Gastroesophageal sphincter (tissue), 4 donors: ENCODE measurements at places on chromosomes 1 and 21.

- no peaks in the 10 kb centered on the region for H3K27me3 ChIP-seq
- H3K27ac ChIP-seq, result no peak overlapping the region
- no peak overlapping the region for H3K4me3 ChIP-seq
- ATAC-seq, result no peak
These were observed 1.1 kb upstream of the COL8A2 start for GRCh38 chr1:36126005-36126716.

GRCh38 chr1:183773482-183774274 lies 31.2 kb upstream of the RGL1 start:
- no peaks in the 10 kb centered on the region for H3K36me3 ChIP-seq
- no peak overlapping the region for H3K4me3 ChIP-seq
- no peak overlapping the region for H3K27ac ChIP-seq

- H3K27me3 ChIP-seq, result no peaks in the 10 kb centered on the region
- ATAC-seq, result no peak
These were observed 3.1 kb downstream of the ETV3 start for GRCh38 chr1:157135070-157135469.

DNA sequence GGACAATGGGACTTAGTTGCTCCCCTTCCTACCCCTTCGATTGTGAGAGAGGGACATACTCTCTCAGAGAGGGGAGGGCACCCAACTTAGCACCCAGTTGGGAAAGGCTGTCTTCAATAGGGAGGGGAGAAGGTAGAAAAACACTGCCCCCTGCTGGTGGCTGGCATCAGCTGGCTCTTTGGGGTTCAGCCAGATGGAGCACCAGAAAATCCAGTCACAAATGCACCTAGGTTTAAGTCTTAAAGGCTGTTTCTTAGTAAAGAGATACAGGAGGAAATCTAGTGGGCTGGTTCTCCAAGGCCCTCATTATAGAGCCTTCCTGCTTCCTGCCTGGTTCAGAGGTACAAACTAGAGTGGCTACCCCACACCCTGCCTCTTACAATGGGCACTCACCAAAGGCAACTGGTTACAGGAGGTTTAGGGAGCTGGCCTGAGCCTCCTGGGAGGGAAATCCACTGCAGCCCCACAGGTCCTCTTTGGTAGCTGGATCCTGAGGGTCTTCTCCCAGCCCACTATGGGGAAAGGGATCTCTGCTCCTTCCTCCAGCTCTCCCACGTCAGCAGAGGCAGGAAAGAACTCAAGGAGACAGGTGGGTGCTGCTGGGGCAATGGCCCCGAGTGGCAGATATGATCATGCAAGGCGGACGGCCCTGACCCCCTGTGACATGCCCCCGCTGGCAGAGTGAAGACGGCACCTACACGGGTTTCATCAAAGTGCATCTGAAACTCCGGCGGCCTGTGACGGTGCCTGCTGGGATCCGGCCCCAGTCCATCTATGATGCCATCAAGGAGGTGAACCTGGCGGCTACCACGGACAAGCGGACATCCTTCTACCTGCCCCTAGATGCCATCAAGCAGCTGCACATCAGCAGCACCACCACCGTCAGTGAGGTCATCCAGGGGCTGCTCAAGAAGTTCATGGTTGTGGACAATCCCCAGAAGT lies 28.3 kb downstream of the EIF2D start:
- H3K27me3 ChIP-seq, result no peaks in the 10 kb centered on the region
- peaks cover 56% of the 10 kb centered on the region for H3K36me3 ChIP-seq
- H3K4me3 ChIP-seq, result no peak overlapping the region
- H3K4me1 ChIP-seq, result peaks cover 3% of the 10 kb centered on the region
- no peak overlapping the region for H3K27ac ChIP-seq

GRCh38 chr21:43590194-43590593 lies 69.1 kb downstream of the HSF2BP start:
- H3K4me1 ChIP-seq, result peaks cover 22% of the 10 kb centered on the region
- no peaks in the 10 kb centered on the region for H3K27me3 ChIP-seq
- H3K4me3 ChIP-seq, result no peak overlapping the region
- ATAC-seq, result no peak

DNA sequence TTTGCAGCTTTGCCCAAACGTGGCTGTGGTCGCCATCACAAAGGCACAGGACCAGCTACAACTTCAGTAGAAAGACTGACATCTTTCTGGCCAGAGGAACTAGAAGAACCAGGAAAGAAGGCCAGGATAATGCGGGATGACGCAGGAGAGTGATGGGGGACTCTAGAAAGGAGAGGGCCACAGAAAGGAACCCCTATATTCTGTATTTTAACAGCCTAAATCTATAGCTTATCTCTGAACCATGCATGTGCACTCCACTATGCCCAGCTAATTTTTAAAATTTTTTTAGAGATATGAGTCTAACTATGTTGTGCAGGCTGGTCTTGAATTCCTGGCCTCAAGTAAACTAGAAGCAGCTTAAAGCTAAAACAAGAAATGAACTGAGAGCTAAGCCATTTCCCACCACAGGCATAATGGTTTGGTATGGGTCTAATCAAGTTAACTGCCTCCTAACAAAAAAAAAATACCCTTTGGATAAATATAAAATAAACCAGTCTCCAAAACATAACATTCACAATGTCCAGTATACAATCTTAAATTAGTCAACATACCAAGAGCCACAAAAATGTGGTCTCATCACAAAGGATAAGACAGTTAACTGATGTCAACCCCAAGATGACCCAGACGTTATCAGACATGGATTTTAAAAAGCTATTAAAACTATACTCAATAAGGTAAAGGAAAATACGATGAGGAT lies 18.0 kb downstream of the LTN1 start:
- peaks cover 87% of the 10 kb centered on the region for H3K36me3 ChIP-seq
- no peaks in the 10 kb centered on the region for H3K4me1 ChIP-seq
- no peak overlapping the region for H3K4me3 ChIP-seq
- H3K27ac ChIP-seq, result no peak overlapping the region

DNA sequence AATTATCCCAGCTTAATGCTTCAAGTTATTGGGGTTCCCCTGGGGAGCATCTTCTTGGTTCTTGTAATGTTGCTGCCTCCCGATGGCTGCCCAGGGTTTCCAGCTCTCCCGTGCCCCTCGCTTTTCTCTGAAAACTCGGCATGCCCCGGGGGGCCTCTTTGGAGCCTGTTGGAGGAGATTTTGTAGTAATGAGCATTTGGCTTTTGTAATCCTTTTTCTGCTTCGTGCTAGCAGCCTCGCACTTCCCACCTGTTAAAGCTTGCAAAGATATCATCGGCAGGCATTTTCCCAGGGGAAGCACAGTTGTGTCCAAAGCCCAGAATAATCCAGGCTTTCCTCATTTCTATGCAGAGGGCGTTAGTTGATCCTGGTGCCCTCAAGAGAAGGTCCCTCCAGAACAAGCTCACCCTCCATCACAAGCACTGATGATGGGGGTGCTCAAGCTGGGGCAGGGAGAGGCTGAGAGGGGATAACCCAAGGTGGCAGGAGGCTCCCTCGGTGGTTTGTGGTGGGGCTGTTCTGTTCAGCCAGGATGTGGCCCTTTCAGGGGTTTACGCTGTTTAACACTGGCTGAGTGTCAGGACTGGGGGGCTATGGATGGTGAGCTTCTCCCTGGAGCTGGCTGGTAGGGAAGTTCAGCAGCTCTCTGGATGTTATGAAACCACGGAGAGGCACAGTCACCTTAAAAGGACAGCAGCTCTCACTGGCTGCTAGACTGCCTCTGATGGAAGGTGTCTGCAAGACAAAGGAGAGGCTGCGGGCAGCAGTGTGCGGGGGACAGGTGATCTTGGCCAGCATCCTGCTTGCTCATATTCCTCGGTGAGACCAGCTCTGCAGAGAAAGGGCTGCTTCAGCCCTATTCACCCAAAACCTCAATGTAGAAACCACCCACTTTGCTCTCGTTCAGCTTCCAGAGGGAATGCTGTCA lies 477.1 kb upstream of the VAMP3 start:
- no peak for ATAC-seq
- peaks cover 28% of the 10 kb centered on the region for H3K4me1 ChIP-seq
- H3K4me3 ChIP-seq, result no peak overlapping the region
- H3K27me3 ChIP-seq, result no peaks in the 10 kb centered on the region
- H3K27ac ChIP-seq, result no peak overlapping the region

- peak overlapping the region; percentile 41 for H3K4me3 ChIP-seq
- H3K4me1 ChIP-seq, result peaks cover 26% of the 10 kb centered on the region
- H3K27me3 ChIP-seq, result no peaks in the 10 kb centered on the region
- H3K36me3 ChIP-seq, result no peaks in the 10 kb centered on the region
- H3K27ac ChIP-seq, result peak overlapping the region; percentile 98
- peak; percentile 91 for ATAC-seq
These were observed 5.7 kb upstream of the COL6A2 start for GRCh38 chr21:46092026-46092764.

GRCh38 chr21:41776778-41777177 lies 9.9 kb upstream of the RIPK4 start:
- ATAC-seq, result no peak
- H3K4me3 ChIP-seq, result no peak overlapping the region
- no peak overlapping the region for H3K27ac ChIP-seq
- no peaks in the 10 kb centered on the region for H3K36me3 ChIP-seq
- peaks cover 82% of the 10 kb centered on the region for H3K27me3 ChIP-seq

- no peaks in the 10 kb centered on the region for H3K36me3 ChIP-seq
- no peak overlapping the region for H3K27ac ChIP-seq
- ATAC-seq, result no peak
- H3K27me3 ChIP-seq, result no peaks in the 10 kb centered on the region
- peaks cover 22% of the 10 kb centered on the region for H3K4me1 ChIP-seq
These were observed 67.0 kb downstream of the PRKAA2 start for GRCh38 chr1:56712150-56712549.

DNA sequence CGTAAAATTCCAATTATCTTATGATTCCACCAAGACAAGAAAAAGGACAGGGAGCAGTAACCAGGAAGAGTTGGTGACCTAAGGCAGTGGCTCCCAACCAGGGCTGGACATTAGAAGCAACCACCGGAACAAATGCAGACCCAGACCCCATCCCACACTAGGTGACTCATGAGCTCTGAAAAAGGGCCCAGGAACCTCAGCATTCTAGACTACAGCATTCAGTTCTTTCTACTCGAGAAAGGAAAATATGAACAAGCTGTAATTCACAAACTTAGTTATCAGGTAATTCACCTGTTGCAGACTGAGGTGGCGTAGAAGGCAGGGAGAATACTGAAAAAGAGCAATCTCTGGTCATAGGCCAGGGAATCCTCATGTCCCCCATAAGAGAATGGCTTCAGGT lies 138.4 kb upstream of the KRTAP19-8 start:
- no peaks in the 10 kb centered on the region for H3K36me3 ChIP-seq
- H3K4me3 ChIP-seq, result no peak overlapping the region
- H3K27me3 ChIP-seq, result no peaks in the 10 kb centered on the region
- no peak overlapping the region for H3K27ac ChIP-seq

GRCh38 chr21:44398499-44398898 lies 45.1 kb downstream of the TRPM2 start:
- ATAC-seq, result no peak
- no peak overlapping the region for H3K4me3 ChIP-seq
- peaks cover 42% of the 10 kb centered on the region for H3K27me3 ChIP-seq
- H3K4me1 ChIP-seq, result no peaks in the 10 kb centered on the region
- no peaks in the 10 kb centered on the region for H3K36me3 ChIP-seq
- no peak overlapping the region for H3K27ac ChIP-seq

DNA sequence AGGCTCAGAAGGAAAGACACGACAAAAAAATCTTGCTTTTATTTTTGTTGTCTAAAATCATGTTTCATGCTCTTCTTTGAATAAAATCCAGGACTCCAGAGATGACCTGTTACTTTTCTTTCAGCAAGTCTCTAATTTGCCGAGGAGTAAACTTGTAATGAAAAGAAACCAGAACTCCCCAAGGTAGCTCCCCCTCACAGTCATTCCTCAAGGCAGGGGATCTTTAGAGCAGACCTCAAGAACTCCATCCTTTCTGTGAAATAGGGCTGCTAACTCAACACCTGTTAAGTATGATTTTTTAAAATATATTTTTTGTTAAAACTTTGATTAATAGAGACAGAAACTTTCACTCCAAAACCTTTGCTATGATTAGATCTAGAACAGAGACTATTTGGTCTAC lies 82.7 kb upstream of the ABCD3 start:
- H3K27ac ChIP-seq, result no peak overlapping the region
- H3K36me3 ChIP-seq, result no peaks in the 10 kb centered on the region
- peaks cover 10% of the 10 kb centered on the region for H3K4me1 ChIP-seq
- H3K27me3 ChIP-seq, result no peaks in the 10 kb centered on the region
- no peak overlapping the region for H3K4me3 ChIP-seq
- no peak for ATAC-seq

DNA sequence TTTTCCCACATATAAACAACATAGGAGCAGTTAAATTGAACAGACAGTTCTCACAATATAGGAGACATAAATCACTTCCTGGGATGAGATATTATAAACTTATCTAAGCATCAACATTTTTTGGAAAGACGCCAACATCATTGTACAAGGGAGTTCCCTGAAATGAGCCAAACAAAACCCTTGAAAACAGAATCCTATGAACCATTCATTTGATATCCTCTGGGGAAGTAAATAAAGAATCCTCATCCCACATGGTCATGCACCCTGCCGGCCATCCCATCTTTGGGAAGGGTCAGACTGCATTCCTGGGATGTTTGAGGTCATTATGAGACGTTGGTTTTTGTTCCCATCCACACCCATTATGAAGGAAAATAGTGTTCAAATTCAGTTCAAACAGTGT lies 111.8 kb upstream of the USP25 start:
- H3K36me3 ChIP-seq, result no peaks in the 10 kb centered on the region
- H3K27ac ChIP-seq, result no peak overlapping the region
- no peak for ATAC-seq
- H3K4me3 ChIP-seq, result no peak overlapping the region
- H3K27me3 ChIP-seq, result no peaks in the 10 kb centered on the region

DNA sequence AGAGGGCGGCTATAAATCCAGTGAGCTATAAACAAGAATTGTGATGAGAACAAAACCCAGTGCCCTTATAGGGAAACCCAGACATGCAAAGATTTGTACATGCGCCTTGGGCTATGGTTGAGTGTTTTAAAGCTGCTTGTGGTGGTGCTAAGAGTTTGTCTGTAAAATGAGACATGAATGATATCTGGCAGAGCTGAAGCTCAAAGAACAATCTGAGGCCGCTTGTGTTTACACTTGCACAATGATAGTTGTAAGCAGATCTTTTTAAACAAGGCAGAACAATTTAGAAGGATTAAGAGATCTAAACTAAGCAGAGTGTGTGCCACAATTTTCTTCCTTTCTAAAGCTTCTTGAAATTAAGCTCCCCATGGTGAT lies 80.4 kb upstream of the ADAMTS5 start:
- H3K36me3 ChIP-seq, result no peaks in the 10 kb centered on the region
- H3K4me1 ChIP-seq, result peaks cover 16% of the 10 kb centered on the region
- H3K4me3 ChIP-seq, result no peak overlapping the region
- no peaks in the 10 kb centered on the region for H3K27me3 ChIP-seq

- no peaks in the 10 kb centered on the region for H3K36me3 ChIP-seq
- no peak overlapping the region for H3K27ac ChIP-seq
- ATAC-seq, result no peak
- H3K27me3 ChIP-seq, result peaks cover 85% of the 10 kb centered on the region
- no peaks in the 10 kb centered on the region for H3K4me1 ChIP-seq
- H3K4me3 ChIP-seq, result no peak overlapping the region
These were observed 70.5 kb downstream of the IGSF21 start for GRCh38 chr1:18178111-18178510.

DNA sequence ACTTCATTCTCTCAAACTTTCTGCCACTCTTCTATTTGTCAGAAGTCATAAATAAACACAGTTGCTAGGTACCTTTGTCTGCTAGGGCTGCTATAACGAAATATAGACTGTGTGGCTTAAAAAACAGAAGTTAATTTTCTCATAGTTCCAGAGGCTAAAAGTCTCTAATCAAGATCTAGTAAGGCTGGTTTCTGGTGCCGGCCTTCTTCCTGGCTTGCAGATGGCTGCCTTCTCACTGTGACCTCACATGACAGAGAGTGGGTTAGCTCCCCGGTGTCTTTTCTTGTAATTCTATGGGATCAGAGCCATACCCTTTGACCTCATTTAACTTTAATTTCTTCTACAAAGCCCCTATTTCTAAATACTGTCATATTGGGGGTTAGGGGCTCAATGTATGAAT lies 5.9 kb downstream of the PDC start:
- H3K27ac ChIP-seq, result no peak overlapping the region
- no peaks in the 10 kb centered on the region for H3K4me1 ChIP-seq
- no peak overlapping the region for H3K4me3 ChIP-seq
- ATAC-seq, result no peak
